ENCODE measurements at places on chromosomes 1 and 21. TPM values are rescaled to one million over a fixed set of nuclear protein-coding genes. Genes with fewer than 3 reads are reported as not detected.

CLIC4 gene
- polyA plus RNA-seq, result 49.6 TPM

KCNJ10 gene
- polyA plus RNA-seq, result not detected

CD1E gene
- polyA plus RNA-seq, result not detected

LCE6A gene
- polyA plus RNA-seq, result not detected

TLR5 gene
- polyA plus RNA-seq, result 1.1 TPM

C1orf226 gene
- polyA plus RNA-seq, result not detected

HP1BP3 gene
- 230 TPM for polyA plus RNA-seq

ARHGEF16 gene
- polyA plus RNA-seq, result not detected

TMEM61 gene
- polyA plus RNA-seq, result not detected

FCRL1 gene
- 141 TPM for polyA plus RNA-seq

All from IgD-negative memory B cell (primary cell).